Activated naive CD4-positive, alpha-beta T cell (primary cell): ENCODE measurements at places on chromosomes 6 and 20.

DNA sequence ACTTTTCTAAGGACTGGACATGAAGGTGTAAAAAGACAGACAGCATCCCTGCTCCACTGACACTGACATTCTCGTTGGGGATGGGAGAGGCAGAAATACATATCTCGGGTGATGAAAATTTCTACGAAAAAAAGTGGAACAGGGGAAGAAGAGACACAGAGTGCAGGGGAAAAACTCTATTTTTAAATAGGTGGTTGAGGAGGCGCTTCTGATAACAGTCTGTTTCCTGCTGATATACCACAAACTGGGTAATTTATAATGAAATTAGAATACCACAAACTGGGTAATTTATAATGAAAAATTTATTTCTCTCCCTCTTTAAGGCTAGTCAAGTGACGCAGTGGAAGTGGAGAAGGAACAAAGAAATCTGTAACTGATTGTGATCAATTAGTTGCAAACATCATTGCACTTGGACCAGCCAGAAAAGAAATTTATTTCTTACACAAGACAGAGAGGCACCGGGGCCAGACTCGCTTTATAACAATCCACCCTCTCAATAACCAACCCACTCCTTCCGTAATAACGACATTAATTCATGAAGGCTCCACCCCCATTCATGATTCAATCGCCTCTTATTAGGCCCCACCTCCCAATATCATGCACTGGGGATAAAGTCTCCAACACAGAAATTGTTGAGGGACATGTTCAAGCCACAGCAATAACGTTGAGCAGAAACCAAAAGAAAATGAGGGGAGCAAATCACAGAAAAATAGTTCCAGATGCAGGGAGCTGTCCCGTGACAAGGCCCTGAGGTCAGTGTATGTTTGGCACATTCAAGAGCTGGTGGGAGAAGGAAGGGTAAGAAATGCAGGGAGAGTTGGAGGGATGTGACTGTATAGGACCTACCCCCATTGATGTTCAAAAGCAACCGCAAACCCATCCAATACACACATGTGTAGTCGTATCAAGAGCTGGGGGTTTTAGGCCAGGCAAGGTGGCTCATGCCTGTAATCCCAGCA, 6.6 kb upstream of the SRSF6 start:
- DNase-seq: no peak

DNA sequence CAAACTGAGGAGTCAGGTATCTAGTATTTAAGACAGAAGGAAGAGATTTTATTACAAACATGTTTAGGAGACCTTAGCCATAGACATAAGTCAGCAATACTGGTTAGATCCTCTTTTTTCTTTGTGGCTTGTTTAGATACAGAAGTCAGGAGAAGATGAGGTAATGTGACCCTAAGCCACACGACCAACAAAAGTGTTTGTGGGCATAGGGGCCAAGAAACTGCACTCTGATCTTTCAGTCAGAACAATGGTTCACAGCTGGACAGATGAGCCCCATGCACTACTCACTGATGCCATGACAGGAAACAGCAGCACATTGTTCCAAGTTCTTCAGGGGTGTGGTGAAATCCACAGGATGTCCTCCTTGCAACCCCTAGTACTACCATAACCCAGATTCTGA, 238.5 kb upstream of the RAB32 start:
- no peak for DNase-seq

DNA sequence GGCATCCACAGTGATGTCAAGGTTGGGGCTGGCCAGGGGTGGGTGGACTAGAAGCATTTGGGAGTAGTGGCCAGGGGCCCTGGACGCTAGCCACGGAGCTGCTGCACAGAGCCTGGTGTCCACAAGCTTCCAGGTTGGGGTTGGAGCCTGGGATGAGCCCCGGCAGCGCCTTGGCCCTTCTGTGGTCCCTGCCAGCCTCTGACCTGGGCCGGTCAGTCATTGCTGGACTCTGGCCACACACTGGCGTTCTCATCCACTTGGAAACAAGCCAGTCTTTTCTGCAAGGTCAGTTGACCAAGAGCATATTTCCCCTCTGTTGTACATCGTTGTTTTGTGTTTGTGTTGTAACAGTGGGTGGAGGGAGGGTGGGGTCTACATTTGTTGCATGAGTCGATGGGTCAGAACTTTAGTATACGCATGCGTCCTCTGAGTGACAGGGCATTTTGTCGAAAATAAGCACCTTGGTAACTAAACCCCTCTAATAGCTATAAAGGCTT, 8.4 kb downstream of the PSMA7 start:
- DNase-seq: no peak

DNA sequence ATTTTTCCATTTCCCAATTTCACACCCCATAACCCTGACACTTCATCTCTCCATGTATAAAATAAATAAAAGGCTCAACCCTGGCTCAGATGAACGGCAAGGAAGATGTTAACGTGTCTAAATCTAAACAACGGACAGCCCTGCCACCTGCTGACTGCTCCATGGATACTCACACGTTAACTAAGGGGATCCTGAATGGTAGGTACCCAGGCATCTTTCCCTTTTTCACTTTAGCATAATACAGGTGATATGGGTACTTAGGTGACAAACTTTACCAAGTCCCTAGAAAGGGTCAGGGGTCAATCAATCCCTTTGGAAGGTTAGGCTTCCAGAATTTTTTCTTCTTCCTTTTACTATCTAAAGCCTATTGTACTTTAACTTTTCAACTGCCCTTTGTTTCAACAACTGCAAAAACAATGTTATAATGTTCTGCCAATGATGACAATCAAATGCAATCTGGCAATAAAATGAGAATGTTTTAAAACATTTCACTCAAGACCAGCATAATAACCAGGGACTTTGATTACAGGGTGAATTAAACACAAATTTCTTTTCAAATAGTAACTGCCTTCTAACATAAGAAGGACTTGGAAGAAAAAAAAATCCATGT, 52.4 kb upstream of the IPCEF1 start:
- DNase-seq: no peak

GRCh38 chr6:80544976-80545722, 438.7 kb downstream of the BCKDHB start:
- no peak for DNase-seq

DNA sequence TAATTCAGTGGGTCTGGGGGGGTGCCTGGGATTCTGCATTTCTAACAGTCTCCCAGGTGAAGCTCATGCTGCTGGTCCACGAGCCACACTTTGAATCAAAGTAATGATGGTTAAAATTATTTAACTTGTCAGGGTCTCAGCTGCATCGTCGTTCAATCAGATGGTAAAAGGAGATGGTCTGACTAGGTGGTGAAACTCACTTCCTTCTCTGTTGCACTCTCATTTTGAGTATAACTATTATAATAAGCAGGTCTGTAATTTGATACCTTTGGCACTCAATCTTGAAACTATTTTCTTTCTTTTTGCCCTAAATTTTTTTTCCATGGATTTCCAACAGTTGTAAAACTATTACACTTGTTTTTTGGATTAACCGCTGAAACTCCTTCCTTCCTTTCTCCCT, 292.5 kb downstream of the FARS2 start:
- DNase-seq: no peak

- DNase-seq: no peak
Measured at GRCh38 chr6:10510592-10511367, 10.4 kb upstream of the GCNT2 start.

DNA sequence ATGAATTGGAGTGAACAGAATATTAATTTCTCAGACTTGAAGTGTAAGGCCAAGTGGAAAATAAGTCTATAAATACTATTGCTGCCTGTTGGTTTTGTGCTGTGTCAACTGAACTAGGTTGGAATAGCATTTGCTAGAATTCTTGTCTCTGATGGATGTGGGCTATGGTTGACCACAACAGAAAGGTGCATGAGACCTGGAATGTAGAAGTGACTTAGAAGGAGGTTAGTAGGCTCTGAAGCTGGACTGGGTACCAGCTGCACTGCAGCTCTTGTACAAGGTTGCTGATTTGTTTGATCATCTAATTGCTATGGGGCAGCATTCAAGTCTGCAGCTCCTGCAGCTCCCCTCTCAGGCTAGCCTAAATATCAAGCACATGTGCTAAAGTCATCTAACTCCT, 479.0 kb upstream of the NRSN1 start:
- no peak for DNase-seq

- no peak for DNase-seq
Measured at GRCh38 chr6:169045486-169045885, 208.2 kb downstream of the THBS2 start.

- DNase-seq: no peak
Measured at GRCh38 chr6:167078745-167079144, 44.2 kb upstream of the CCR6 start.

DNA sequence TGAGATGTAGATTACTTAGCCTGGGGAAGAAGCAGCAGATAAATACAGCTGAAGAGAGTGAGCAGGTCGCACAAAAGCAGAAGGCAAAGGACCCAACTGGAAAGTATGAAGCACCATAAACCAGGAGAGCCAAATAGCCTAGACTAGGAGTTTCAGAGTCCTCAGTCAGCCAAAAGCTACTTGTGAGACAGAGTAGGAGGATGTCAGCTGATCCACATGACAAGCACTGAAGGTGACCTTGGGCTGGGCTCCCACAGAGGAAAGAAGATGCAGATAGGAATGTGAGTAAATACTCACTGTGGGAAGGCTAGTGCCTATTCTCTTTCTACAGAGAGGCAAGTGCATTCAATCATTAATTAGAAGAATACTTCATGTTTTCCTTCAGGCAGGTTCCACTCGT, 274.0 kb upstream of the POU3F2 start:
- no peak for DNase-seq

DNA sequence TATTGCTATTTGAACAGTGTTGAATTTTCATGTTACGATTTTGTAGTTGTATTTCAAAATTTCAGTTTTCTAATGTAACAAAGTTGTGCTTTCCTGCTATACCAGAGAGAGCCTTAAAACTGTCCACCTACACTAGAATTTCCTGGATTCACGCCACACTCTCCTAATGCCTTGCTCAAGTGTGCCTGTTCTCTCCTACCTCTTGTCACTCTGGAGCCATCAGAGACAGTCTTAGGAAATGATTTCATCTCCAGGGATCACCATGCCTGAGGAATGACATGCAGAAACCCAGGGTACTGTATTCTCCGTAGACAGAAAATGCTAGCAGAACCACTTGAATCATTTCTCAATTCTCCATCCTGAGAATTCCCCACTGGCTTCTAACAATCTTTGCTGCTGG, 667.6 kb downstream of the KIF16B start:
- DNase-seq: no peak

DNA sequence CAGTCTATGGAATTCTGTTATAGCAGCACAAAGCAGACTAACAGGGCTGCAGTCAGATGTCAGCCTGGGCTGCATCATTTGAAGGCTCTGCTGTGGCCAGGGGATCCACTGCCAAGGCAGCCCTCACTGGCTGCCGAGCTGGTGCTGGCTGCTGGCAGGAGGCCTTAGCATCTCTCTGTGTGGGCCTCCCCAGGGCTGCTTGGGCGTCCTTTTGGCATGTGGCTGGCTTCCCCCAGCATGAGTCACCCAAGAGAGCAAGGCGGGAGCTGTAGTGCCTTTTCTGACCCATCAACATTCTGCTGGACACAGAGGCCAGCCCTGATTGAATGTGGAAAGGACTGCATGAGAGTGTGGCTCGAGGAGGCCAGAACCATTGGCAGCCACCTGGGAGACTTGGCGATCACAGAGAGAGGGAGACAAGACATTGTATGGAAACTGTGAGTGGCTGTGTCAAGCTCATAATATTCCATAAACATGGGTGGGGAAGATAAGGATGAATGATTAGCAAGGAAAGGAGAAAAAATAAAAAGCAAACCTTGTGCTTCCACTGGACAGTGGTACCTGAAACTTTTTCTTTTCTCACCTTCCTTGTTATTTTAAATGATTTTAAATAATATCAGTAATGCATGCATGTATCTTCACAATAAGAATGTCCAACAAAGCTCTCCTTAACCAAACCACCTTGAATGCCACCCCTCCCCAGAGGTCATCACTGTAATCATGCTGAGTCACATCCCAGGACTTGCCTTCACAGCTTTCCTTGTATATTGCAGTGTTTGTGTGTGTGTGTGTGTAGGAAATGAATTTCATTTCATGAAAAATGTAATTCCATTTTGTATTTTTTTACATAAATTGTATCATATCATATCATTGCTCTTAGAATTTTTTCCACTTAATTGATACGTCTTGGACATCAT, 55.0 kb upstream of the VSX1 start:
- no peak for DNase-seq

GRCh38 chr6:145823328-145823944, 8.8 kb upstream of the FBXO30 start:
- DNase-seq: no peak

DNA sequence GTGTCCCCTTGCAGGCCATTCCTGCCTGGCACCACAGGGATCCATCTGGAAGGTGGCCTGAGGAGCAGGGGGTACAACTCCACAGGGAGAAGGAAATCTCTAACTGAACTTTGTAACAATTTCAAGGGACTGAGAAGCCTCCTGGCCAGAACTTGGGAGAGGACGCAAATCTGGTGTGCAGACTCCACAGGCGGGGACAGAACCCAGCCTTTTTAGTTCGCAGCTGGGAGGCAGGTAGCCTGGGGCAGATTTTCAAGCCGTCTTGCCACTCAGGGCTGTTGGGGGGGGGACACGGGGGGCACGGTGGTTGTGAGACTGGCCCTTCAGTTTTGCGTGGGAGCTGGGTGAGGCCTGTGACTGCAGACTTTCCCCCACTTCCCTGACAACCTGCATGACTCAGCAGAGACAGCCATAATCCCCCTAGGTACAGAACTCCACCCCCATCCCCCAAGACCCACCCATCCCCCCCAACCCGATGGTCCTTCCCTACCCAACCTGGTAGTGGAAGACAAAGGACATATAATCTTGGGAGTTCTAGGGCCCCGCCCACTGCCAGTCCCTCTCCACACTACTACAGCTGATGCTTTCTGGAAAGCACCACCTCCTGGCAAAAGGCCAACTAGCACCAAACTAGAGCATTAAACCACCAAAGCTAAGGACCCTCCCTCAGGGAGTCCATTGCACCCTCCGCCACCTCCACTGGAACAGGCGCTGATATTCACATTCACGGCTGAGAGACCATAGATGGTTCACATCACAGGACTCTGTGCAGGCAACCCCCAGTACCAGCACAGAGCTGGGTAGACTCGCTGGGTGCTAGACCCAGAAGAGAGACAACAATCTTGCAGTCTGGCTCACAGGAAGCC, 3.0 kb upstream of the HUS1B start:
- no peak for DNase-seq

DNA sequence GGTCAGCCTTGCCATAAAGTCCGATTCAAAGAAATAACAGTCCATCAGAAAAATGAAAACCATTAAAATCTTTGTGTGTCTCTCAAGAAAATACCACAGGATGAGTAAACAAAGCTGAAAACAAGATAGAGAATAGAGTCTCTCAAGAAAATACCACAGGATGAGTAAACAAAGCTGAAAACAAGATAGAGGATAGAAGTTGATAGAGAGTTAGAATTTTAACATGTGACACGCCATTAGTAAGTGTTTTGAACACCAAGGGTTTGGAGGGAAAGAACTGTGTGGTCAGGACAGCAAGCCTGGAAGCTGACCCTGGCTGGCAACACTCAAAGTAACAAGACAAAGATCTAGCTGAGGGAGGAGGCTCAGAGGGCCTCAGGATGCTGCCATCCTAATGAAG, 43.9 kb upstream of the PRND start:
- DNase-seq: no peak
